Activated T-helper 17 cell treated with anti-CD3 and anti-CD28 coated beads, Interleukin-2, amount 50 U/mL, for 72 hours (primary cell): ENCODE measurements at places on chromosomes 2 and 18. TPM values are rescaled to one million over a fixed set of nuclear protein-coding genes. Genes with fewer than 3 reads are reported as not detected.

LYPD6B gene
- not detected for total RNA-seq

GRCh38 chr18:79484661-79485621, 89.2 kb downstream of the NFATC1 start:
- ATAC-seq = no peak

DNA sequence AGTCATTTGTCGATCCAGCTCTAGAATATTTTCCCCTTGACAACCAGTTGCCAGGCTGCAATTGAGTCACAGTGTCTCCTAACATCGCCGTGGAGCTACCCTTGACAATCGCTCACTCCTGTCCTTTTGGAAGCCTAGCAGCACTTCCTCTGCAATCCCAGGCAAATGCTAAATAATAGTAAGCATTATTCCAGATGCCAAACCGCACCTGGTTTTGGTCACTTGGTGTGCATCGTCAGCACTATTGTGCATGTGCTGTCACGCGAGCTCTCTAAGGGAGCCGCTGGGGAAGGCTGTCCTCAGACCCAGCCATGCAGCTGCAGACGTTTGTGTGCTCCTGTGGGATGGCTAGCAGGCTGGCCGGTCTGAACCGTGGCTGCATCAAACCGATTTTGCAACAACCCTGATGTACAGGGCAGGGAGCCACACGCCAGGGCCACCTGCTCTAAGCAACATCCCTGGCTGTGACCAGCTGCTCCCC, 549.5 kb upstream of the ID2 start:
- no peak for ATAC-seq

GRCh38 chr18:46298511-46298910, 194.3 kb downstream of the HAUS1 start:
- no peak for ATAC-seq

ERFE gene
- not detected for total RNA-seq

DNA sequence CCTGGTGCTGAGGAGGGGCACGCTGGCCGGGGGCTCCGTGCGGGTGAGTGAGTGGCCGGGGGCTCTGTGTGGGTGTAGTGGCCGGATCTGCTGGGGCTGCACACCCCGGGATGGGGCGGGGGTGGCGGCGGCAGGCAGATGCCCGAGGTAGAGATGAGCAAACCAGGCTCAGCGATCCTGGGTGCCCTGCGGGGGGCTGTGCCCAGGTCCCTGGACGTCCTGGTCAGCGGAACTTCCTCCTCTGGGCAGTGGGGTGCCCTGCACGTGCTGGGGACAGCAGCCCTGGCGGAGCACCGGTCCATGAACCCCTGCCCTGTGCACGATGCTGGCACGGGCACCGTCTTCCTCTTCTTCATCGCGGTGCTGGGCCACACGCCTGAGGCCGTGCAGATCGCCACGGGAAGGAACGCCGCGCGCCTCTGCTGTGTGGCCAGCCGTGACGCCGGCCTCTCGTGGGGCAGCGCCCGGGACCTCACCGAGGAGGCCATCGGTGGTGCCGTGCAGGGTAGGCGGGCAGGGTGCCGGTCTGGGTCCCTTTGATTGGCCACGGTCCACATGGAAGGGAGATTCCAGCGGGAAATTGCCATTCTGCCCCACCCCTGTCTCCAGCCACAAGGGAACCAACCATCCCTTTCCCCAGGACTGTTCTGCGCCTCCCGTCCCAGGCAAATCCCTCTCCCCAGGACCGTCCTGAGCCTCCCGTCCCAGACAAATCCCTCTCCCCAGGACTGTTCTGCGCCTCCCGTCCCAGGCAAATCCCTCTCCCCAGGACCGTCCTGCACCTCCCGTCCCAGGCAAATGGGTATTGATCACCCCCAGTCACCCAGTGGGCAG, 5.9 kb downstream of the NEU4 start:
- no peak for ATAC-seq

DNA sequence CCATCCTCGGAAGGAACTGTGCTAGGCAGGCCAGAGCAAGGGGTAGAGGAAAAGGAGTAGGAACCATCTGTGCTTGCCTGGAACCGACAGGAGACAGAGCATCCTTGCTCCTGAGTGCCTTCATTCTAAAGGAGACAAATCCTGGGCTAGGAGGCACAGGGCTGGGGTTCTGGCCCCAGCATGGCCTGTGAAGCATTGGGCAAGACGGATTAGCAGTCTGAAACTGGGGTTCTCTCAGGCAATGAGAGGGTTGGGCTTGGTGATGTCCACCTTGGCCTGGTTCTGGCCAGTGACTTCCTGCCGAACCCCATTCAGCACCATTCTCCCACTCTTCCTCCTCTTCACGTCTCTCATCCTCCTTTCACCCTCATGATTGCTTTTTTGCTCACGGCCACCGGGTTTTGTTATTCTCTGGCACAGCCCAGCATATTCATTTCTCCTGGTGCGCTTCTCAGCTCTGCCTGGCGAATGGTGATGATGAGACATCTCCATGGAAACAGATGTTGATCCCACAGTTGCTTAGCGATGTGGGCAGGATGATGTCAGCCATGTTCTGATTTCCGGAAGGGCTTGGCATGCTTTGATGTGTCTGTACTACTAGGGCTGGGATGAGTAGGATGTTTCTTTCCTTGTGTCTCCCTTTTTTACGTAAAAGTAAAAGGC, 127.7 kb downstream of the CAPN13 start:
- peak; percentile 89 for ATAC-seq

INPP5D gene
- 81.6 TPM for total RNA-seq
